DND-41 (cell line): ENCODE measurements at places on chromosomes 5 and 9.

GRCh38 chr5:114649878-114650277 lies 288.0 kb downstream of the KCNN2 start:
- DNase-seq, result no peak
- no peaks in the 10 kb centered on the region for H3K27me3 ChIP-seq
- no peak overlapping the region for H3K4me3 ChIP-seq

DNA sequence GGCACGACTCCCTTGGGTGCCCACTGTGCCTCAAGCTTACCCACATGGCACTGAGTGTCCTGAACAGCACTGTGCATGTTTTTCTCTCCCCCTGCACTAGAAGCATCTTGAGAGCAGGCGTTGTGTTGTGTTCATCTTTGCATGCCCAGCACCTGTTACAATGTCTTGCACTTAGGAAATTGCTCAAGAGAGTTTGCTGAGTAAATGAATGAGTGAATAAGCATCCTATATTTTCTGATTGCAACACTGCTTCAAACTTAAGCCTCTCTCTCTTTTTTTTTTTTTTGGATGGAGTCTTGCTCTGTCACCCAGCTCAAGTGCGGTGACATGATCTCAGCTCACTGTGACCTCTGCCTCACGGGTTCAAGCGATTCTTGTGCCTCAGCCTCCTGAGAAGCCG lies 94.5 kb downstream of the LMNB1 start:
- H3K4me3 ChIP-seq, result no peak overlapping the region
- no peak overlapping the region for H3K27ac ChIP-seq
- peaks cover 6% of the 10 kb centered on the region; the same call in 1 of the 2 replicates for H3K36me3 ChIP-seq
- no peak for DNase-seq
- H3K4me1 ChIP-seq, result no peaks in the 10 kb centered on the region

GRCh38 chr5:173329491-173330337 lies 1.5 kb upstream of the STC2 start:
- H3K36me3 ChIP-seq, result no peaks in the 10 kb centered on the region
- no peak for DNase-seq
- H3K4me1 ChIP-seq, result peaks cover 3% of the 10 kb centered on the region; the same call in 1 of the 2 replicates
- peaks cover 8% of the 10 kb centered on the region for H3K27me3 ChIP-seq

DNA sequence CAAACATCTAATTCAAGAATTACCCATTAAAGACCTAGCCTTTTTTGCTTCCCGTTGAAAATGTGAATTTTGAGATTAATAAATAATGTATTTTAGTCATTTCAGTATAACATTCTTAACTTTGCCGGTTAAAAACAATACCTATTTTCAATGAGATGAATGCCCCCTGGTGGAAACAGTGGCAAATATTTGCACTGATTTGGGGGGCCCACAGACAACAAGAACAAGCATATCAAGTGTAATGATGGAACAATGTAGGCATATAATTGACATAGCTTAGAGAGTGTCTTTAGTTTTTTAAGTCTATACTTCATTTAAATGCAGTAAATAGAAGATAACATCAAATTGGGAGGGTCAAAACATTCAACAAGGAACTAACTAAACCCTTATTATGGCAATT lies 111.9 kb downstream of the NTRK2 start:
- no peak overlapping the region for H3K27ac ChIP-seq
- H3K4me3 ChIP-seq, result no peak overlapping the region
- no peaks in the 10 kb centered on the region for H3K36me3 ChIP-seq
- peak; percentile 4 for DNase-seq

DNA sequence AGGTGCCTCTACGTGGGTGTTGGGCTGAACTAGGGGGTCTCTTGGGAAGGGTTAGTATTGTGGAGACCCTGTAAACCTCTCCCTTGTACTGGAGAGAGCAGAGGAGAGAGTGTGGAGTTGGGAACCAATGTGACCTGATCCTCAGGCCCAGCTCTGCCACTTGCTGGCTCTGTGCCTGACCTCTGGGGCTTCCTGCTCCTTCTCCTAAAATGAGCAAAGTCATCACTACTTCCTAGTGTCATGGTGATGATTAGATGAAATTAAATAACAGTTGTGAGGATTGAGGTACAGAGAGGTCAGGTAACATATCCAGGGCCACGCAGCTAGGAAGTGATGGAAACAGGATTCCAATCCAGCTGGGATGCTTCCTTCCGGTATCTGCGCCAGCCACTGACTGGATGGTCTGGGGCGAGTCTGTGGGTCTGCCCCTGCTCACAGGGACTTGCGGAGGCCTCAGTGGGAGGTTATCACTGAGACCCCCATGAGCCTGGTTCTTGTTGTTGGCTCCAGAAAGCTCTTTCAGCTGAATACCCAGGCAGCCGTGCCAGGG lies 9.2 kb downstream of the GALNT10 start:
- no peaks in the 10 kb centered on the region for H3K4me1 ChIP-seq
- H3K36me3 ChIP-seq, result peaks cover 18% of the 10 kb centered on the region; the same call in 1 of the 2 replicates
- H3K4me3 ChIP-seq, result no peak overlapping the region
- H3K27me3 ChIP-seq, result no peaks in the 10 kb centered on the region

DNA sequence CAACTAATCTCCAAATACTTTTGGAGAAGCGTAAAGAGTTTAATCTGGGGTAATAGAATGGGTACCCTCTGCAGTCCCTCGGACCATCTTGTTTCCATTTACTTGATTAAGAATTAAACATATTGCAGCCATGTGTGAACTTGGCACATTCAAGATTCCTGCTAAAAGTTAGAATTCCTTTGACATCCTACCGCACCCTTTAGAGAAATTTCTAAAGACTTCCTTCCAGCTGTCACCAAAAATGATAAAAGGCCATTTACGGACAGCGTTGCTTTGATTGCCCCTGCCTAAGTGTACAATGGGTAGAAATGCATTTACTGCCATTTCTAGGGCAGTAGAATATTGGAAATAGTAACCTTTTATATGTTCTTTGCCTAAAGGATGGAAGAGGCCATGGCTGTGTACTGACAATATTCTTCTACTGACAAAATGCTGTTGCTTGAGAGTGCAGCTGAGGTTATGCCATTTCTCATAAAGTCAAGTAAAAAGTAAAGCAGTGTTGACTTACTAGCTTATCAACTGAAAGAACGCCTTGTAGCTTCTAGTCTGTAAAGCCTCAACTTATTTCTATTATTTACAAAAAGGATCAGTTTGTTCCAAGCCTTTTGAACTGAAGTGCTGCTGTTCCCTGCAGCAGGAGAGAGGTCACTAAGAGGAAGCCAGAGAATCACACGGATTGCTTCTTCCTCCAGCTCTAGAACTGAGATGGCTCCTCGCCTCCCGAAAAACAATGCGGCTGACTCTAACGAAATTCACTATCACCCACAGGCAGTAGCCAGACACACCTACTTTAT lies 139.8 kb upstream of the BASP1 start:
- no peaks in the 10 kb centered on the region for H3K4me1 ChIP-seq
- H3K27ac ChIP-seq, result no peak overlapping the region
- no peak overlapping the region for H3K4me3 ChIP-seq
- DNase-seq, result no peak

DNA sequence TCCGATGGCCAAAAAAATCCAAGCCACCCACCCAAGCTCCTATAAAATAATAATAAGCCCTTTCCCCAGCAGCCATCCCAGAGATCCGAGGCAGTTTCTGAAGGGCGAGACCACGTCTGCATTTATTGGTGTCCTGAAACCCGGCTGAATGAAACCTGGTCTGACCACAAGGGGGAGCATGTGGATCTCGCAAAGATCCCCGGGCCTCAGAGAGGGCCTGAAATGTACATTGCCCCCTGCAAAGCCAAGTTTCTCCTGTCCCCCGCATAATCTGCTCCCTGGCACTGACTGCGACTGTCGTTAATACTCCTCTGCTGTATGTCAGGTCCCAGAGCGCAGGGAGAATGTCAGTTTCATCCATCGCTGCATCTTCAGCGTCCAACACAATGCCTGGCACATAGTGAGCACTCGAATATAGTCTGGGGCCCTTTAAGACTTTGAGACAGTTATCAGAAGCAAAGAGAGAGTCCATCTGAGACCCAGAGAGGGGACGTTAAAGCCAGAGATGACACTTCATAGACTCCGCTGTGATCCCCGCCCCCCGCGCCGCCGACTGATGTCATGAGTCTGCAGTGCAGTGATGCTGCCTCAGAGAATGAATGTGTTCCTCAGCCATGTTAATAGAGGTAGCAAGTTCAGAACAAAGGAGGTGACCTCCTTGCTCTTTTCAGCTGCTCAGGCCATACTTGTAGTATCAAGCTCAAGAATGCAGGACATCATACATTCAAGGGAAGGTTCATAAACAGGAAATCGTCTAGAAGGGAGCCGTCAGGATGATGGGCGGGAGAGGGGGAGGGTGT lies 74.5 kb upstream of the BARHL1 start:
- no peaks in the 10 kb centered on the region for H3K36me3 ChIP-seq
- no peak overlapping the region for H3K4me3 ChIP-seq
- DNase-seq, result peak; percentile 73
- no peak overlapping the region for H3K27ac ChIP-seq

DNA sequence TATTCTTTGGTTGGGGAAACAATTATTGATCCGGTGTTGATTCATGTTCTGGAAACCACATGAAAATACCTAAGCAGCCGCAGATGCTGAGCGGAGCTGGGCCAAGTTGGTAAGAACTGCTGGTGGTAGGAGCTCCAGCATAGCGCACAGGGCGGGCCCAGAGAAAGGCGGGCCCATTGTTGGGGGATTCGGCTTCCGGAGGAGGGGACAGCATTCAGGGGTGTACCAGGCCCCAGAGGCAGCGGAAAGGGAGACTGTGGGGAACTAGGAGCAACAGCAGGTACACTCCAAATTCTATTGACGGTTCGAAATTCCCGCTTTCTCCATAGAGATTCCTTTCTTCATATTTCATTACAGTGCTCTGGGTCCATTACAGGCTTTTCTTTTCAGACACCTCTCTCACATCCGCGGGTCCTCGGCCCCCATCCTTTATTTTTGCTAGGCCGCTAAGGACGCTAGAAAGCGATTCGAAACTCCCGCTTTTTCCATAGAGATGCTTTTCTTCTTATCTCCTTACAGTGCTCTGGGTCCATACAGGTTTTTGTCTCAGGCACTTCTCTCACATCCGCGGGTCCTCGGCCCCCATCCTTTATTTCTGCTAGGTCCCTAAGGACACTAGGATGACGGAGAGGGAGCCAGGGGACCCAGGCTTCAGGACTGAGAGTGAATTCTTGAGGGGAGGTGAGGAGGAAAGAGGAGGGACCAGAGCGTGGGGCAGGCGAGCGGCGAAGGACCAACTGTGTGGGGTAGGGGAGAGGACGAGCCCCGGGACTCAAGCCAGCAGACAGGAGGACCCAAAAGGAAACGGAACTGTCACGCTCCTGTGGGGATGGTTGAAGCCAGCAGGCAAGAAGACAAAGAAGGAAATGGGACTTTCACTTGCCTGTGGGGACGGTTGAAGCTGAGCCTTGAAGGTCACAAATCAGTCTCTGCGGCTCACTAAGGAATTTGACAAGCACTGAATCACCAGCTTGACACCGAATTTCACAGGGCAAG lies at the start of gene CCDC152:
CCDC152 (plus strand) TSS at position 213 of the 996 bp plus-strand sequence. CDS start 2,304 bp downstream, outside the sequence.
- no peaks in the 10 kb centered on the region for H3K4me1 ChIP-seq
- H3K27ac ChIP-seq, result no peak within 1 kb of the TSS
- no peaks in the 10 kb centered on the region for H3K36me3 ChIP-seq

DNA sequence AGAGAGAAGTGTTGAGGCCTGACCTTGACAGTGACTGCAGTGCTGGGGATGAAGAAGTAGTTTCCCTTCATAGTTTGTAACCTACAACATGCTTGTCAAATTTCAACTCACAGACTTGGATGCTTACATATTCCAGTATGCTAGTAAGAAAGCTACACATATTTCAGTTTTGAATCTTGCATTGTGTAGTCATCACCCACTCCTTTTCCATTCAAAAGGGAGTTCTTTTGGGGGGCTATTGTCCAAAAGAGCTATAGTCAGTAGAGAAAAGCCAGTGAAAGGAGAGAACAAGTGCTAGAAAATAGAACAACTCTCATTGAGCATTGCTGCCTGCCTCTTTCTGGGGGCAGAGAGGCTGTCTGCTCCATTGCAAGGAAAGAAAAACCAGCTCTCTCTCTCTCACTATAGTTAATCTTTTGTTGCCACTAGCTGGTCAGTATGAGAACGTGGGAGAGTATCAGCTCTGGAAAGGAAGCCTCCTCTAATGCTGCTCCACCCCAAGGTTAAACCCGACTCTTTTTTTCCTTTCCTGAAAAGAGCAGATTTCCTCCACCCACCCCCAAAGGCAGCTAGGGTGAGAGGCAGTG lies 7.3 kb downstream of the ASTN2 start:
- H3K4me3 ChIP-seq, result no peak overlapping the region
- H3K4me1 ChIP-seq, result no peaks in the 10 kb centered on the region
- no peak for DNase-seq
- no peaks in the 10 kb centered on the region for H3K27me3 ChIP-seq

DNA sequence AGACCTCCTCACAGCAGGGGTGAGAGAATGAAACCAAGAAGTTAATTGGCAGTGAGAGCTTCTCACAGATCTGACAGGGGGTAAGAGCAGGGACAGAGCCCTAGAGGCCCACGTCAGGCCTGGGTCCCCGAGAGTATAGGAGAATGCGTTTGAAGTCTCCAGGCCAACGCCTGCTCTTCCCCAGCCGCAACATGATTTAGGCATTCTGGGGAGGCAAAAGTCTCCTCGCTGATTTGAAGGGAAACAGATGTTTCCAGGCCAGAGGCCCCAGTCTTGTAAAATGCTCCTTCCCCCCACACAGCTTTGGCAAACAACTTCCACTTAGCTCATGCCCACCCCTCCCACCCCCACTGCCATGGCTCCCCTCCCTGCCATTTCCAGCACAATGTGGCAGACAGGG lies 239.2 kb upstream of the TRIM32 start:
- no peak overlapping the region for H3K27ac ChIP-seq
- no peaks in the 10 kb centered on the region for H3K36me3 ChIP-seq
- no peaks in the 10 kb centered on the region for H3K27me3 ChIP-seq

- H3K4me1 ChIP-seq, result peaks cover 59% of the 10 kb centered on the region
- H3K36me3 ChIP-seq, result peaks cover 40% of the 10 kb centered on the region
- H3K27me3 ChIP-seq, result no peaks in the 10 kb centered on the region
- H3K27ac ChIP-seq, result peak overlapping the region; percentile 76
Measured at GRCh38 chr9:35729700-35730485, 2.1 kb downstream of the TLN1 start.

DNA sequence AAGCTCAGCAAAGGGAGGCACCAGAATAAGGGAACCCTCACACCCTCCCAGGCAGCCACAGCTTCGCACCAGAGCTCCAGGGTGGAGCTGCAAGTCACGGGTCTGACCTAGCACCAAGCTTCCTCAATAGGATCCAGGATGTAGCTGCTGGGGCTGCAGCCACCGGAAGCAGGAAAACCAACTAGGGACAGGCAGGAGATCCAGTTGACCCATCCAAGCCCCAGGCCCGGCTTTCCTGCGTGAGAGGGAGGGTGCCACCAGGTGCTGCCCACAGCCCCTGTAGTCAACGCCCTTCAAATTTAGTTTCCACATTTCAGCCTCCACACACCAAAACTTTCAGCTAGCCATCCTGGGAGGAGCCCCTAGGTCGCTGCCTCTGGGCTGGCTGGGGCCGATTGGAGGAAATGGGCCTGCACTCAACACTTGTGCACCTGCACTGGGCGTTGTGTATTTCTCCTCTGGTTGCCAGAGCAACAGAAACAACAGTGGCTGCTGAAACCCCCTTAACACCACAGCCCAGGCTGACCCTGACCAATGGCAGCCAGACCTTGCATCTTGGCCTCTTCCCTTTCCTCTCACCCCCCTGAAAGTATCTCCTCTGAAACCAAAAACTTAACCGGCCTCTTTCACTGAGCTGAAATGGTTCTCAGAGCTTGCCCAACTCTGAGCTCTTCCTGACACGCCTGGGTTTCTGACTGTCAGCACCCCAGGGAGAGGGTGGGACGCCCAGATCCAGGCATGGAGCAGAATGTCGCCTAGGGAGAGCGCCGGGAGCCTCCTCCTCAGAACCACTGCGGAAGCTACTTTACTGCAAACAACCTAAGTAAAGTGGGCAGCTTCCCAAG lies 226.5 kb upstream of the MAP3K1 start:
- no peak for DNase-seq
- no peak overlapping the region for H3K27ac ChIP-seq
- peaks cover 4% of the 10 kb centered on the region; the same call in 1 of the 2 replicates for H3K4me1 ChIP-seq
